Pancreas (tissue), 10 donors: ENCODE measurements at places on chromosomes 12 and 14. TPM values are rescaled to one million over a fixed set of nuclear protein-coding genes. Genes with fewer than 3 reads are reported as not detected.

SMAGP gene
- total RNA-seq, result 8.9 TPM

A2M gene
- total RNA-seq, result 66.1 TPM

MYH6 gene
- total RNA-seq, result 0.05 TPM

TAS2R30 gene
- total RNA-seq, result 1.1 TPM

BCL11B gene
- 0.12 TPM for total RNA-seq
